ENCODE measurements at places on chromosomes 5 and 9.

DNA sequence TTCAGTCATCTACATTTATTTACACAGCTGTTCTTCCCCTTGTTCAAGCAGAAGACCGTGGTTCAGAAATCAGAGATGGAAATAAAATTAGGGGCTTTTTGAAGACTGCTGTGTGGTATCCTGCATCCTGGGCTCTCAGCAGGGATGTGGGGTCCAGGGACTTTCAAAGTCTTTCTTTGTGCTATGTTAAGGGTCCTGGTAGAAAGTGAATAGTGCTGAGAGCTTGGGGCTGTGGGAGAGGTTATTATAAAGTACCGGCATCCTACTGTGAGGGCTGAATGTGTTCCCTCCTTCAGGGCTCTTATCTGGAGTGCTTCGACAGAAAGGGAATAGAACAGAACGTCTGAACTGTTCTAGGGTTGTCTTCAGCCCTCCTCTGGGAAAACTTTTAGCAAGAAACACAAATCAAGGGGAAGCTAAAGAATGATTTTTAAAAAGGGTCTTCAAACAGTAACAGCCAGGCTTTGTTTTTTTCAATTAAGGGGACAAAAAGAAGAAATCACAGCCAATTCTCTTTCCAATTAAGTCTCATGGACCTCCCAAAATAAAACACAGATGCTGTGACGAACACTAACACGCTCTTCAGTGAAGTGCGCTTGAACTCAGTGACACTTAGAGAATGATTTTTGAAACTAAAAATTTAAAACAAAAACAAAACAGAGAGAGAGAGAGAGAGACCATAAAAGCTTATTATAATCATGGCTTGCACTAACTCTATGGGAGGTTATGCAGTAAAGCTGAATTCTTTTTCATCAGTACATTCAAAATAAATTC lies 15.7 kb upstream of the SLC1A3 start:
- no peak for DNase-seq

DNA sequence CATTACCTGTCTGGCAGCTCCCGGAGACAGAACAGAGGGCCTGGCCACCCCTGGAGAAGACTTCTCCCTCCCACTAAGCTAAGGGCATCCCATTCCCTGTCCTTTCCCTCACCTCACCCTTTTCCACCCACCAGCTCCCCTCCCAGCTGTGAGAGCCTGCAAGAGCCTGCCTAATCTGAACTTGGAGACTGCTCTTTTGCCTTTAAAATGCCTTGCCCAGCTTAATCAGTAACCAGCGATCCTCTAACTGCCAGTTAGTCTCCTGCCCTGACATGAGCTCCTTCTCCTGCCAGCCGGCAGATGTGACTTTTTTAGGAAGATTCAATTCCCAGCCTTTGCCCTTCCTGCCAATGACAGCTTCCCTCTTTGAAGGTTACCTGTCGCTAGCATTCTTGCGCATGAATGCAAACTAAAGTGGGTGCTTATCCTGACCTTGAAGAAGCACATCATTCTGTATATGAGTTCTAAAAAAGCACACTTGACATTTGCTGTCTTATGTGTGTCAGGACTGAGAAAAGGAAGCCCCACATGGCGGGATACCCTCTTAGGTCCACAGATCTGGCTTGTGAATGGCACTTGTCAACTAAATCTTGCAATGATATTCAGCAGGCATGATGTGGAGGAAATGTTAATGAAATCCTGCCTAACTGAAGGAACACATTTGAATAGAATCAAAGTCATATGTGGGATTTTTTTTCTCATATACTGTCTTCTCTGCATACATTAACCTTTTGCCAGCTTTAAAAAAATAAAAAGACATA lies 411.2 kb upstream of the SLC30A5 start:
- no peak for DNase-seq

GRCh38 chr9:109433476-109433875 lies 64.6 kb downstream of the PTPN3 start:
- no peak for DNase-seq

- DNase-seq: no peak
These were observed 497.0 kb downstream of the RAB3C start for GRCh38 chr5:59079622-59080620.

GRCh38 chr9:77417566-77417965 lies 230.6 kb downstream of the GNA14 start:
- DNase-seq: no peak

- peak; percentile 75 for DNase-seq
These were observed at the start of gene NINJ1 for GRCh38 chr9:93134015-93134739. TSS of gene NINJ1 (minus strand) at chr9:93134251. CDS start at chr9:93134217, 34 bp downstream.

GRCh38 chr5:119276978-119277377 lies 78.8 kb upstream of the TNFAIP8 start:
- no peak for DNase-seq

DNA sequence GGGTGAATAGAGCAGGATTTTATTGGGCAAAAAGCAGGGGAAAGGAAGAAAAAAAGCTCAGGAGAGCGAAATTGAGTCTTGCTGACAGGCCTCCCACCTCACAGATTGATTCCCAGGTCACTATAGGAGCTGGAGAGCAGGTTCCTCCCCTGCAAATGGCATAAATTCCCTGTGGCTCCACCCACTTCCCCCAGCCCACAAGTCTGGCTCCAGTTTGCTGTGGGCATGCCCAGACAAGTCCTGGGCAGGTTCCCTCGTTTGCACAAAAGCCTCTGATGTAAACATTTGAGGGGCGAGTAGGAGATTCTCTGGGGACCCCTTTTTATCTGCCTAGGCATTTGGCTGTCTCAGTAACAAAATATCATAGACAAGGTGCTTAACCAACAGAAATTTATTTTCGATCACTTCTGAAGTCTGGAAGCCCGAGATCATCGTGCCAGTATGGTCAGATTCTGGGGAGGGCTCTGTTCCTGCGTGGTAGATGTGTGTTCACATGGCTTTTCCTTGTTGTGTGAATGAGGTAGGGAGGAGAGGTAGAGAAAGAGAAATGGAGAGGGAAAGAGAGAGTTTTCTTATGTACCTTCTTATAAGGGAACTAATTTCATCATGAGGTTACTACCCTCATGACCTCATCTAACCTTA lies 614.5 kb downstream of the MAT2B start:
- no peak for DNase-seq
